ENCODE measurements at places on chromosomes 1 and 21.

- no peak for DNase-seq
Measured at GRCh38 chr1:81834921-81835698, 34.4 kb downstream of the ADGRL2 start.

DNA sequence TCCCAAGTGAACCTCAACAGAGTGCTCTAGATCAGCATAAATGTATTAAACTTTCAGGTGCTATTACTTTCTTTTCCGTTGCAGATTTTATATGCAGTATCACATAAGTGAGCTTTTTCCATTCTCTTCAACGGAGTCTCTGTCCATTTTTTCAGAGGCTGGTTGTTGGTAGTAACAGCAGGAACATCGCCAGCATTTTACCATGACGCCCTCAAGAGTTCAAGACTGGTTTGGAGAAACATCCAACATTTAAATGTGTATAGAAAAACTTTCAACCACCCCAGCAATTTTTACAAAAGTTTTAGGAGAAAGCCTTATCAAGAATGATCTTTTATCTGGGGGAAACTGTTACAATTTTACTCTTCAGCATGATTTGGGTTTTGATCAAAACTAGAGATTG, 117.0 kb downstream of the TGFB2 start:
- DNase-seq = no peak

DNA sequence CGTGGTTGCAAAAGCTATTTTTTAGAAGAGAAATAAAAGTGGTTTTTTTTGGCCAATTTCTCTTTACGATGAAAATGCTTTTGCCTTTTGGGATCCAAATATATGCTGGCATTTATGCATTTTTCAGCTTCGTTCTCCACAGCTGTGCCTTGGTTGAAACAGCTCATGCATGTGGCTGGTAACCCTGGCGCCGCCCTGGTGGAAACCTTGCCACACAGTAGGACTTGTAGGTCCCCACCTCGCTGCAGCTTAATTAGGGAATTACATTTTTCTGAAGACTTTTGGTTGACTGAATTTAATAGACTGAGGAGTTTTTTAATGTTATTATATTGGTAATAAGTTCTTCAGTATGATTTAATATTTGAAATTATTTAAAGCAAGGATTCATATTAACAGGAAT, 12.7 kb upstream of the PCP4 start:
- DNase-seq = no peak

- DNase-seq = no peak
Measured at GRCh38 chr1:207463021-207463420, 8.9 kb downstream of the CR2 start.

GRCh38 chr1:44828003-44828651, 14.9 kb downstream of the PTCH2 start:
- no peak for DNase-seq

DNA sequence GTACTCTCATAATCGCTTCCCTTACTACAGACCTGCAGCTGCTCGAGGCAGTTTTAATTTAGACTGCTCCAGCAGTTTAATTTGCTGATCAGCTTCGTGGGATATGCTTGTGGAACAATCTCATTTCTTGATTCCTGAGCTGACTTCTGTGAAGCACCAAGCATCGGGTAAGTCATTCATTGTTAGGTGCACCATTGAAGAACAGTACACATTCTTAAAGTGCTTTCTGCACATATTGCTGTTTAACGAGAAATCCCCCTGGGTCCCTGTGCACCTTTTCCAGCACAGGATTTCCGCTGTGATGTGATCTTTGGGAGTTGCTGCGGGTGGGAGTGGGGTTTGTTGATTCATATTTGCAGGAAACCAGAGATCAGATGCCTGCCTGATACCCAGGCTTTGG, 9.1 kb downstream of the GALNT2 start:
- DNase-seq = no peak

DNA sequence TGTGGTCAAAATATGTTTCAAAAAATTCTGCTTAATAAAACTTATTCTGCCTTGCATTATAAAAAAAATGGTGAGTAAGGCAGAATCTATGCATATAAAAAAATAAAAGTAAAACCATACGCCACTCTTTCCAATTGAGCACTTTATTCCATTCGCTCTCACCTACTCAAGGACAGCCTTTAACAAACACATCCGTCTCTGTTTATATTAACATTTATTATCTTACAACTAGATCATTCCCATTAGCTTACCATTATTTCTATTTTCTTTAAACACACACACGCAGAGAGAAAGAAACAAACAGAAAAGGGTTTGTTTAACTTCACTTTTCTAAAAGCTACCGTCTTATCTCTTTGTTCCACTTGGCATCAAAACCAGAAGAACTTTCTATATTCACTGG, 598.9 kb upstream of the CHRM3 start:
- no peak for DNase-seq
